ENCODE measurements at places on chromosomes 2 and 18.

DNA sequence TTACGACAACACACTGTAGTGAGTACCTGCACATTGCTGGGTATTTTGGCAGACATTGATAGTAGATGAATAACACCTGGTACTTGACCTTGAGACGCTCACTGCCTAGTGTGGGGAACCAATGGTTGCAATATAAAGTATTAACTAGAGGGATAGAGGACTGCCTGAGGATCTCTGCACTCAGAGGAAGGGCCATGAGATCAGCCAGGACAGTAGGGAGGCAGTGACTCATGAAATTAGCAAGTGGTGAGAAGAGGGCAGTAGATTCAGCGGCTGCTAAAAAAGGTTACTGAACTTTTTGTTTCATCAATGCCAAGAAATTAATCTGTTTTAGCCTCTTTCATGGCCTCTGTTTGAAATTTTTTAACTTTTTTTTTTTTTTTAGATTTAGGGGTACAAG is 250.8 kb upstream of the TCF4 start:
- no peak for DNase-seq

DNA sequence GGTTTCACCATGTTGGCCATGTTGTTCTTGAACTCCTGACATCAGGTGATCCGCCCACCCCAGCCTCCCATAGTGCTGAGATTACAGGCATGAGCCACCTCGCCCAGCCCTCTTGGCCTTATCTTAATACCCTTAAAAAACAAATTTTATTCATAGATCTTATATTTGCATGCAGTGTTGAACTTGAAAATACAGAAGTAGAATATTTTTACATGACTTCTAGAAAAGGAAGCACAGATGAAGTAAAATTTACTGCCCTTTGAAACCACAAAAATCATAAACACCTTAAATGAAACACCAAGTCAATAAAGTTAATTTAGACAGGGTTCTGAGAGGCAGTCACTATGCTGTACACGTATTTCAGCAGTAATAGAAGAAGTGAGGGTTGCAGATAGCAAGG is 145.7 kb downstream of the CERS6 start:
- no peak for DNase-seq

- DNase-seq, result no peak
Measured at GRCh38 chr2:54468673-54469072, 12.5 kb downstream of the SPTBN1 start.

DNA sequence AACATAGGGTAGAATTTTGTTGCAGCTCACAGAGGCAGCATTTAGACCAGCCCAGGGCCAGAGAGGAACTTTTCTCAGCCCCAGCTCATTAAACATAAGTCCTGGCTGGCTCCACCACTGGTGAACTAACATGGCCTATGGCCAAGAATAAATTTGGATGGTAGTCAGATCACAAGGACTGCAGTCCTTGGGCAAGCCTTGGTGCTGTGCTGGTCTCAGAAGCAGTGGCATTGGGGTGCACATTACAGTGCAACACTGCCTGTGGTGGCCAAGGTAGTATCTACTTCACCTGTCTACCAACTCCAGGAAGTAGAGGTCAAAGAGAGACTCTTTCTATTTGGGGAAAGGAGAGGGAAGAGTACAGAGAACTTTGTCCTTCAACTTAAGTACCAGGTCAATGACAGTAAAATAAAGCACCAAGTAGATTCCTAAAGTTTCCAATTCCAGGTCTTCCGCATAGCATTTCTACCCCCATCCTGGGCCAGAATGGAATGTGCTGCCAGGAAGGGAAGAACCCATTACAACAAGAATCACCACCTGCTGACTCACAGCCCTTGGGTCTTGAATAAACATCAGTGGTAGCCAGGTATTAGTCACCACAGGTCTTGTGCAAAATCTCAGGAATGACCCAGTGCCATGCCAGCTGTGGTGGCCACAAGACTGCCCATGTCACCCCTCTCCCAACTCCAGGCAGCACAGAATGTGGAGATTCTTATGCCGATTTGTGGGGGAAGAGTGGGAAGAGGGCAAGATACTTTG is 155.4 kb upstream of the FSIP2 start:
- no peak for DNase-seq

DNA sequence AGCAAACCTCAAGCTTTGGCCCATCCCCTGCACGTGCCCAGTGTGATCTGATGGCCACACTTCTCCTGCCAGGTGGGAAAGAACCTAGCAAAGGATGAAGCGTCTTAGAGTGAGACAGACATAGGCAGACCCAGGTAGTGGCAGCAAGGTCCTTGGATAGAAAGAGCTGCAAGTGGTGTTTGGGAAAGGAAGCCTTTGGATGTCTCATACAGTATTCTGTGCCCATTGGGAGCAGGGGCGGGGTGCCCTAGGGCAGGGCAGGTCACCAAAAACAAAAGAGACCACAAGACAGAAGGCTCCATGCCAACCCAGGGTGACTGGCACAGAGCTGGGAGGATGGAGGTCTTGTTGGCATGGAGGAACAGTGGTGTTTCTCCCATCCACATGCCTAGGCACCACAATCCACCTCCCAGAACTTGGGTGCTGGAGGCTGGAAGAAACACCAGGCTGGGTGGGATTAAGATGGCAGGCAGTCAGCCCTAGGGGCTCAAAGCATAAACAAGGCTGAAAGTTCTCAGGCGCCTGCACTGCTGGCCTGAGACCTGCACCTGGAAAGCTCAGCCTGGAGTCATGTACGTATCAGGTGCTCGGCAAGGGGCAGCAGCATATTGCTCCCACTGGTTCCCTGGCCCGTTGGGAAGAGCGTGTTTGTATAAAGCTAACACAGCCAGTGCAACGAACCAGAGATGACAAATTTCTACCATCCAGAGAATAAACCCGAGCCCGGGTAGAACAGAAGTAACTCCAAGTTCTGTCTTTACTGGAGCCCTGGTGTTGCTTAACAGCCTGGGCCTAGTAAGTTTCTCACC is 52.9 kb downstream of the CRACDL start:
- no peak for DNase-seq

DNA sequence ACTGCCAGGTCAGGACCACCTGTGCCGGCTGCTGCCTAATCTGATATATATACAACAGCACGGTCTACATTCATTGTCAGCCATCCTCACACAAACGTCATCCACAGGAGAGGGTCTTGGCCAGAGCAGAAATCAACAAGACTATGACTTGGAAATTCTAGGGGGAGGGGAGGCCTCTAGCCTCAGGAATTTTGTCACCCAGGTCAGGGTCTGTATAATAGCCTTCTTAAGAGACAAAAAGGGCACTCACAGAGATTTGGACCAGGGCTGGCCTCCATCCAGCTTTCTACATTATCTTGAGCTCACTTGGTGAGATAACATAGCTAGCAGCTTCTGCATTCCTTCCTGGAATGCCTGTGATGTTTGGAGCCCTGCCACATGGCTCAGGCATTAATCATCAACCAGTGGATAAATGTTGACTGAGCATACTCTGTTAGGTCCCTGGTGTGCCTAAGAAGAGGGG is 50.4 kb upstream of the CTIF start:
- no peak for DNase-seq

DNA sequence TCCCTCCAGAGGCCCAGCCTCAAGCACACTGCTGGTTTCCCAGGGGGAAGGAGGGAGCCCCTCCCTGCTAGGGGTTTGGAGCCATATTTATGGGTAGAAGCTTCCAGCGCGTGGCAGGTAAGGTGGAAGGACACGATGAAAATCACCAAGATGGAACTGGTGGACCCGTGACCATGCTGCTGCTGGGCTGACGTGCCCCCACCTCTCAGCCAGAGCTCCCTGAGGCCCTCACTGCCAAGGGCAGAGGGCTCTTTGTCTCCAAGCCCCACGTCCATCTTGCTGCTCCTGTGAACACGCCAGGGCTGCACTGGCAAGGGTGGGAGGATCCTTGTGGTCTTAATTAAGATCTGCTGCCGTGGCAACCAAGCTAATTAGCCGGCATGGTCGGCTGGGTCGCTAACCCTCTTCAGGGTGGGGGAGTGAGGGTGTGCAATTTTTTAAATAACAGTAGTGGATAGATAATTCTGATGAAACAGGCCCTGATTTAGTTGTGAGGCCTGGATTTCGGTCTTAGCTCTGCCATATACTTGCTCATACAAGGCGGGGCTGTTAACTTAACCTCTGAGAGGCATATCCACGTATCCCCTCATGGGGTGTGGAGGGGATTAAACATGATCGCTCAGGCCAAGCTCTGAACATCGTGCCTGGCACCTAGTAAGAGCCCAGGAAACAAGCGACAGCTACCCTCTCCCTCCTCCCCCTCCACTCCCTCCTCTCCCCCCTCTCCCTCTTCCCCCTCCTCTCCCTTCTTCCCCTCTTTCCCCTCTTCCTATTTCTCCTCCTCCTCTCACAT is 232.8 kb downstream of the CELF4 start:
- peak; percentile 77 for DNase-seq

DNA sequence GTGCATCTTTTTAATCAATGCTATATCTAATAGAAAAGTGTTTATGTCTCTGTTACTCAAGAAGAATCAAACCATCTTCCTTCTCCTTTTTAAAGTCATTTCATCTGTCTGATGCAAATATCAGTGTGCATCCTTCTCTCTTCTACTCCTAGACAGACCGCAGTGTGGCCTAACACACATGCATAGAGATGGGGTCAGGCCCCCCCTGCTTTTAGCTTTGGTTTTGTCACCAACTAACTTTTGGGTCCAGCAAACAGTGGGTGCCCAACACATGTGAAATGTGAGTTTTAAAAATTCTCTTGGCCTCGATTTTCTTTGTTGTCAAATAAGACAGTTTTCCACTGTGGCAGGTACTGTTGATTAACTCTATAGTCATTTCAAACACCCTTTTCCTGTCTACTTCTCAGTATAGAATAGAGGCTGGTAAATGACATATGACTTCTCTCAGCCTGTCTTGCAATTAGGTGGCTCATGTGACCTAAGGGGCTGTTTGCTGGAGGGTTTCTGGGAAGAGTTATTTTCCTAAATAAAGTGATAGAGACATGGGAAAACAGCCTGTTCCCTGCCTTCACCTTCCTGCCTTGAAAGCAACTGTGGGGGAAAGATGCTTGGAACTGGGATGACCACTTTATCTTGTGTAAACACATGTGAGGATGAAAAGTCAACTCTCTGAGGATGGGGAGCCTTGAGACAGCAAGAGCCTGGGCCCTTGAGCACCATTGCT is 65.7 kb upstream of the DARS1 start:
- no peak for DNase-seq

- no peak for DNase-seq
Measured at GRCh38 chr2:120421830-120422175, 75.9 kb downstream of the INHBB start.

GRCh38 chr2:141439524-141439923 is 691.3 kb downstream of the LRP1B start:
- DNase-seq, result no peak

DNA sequence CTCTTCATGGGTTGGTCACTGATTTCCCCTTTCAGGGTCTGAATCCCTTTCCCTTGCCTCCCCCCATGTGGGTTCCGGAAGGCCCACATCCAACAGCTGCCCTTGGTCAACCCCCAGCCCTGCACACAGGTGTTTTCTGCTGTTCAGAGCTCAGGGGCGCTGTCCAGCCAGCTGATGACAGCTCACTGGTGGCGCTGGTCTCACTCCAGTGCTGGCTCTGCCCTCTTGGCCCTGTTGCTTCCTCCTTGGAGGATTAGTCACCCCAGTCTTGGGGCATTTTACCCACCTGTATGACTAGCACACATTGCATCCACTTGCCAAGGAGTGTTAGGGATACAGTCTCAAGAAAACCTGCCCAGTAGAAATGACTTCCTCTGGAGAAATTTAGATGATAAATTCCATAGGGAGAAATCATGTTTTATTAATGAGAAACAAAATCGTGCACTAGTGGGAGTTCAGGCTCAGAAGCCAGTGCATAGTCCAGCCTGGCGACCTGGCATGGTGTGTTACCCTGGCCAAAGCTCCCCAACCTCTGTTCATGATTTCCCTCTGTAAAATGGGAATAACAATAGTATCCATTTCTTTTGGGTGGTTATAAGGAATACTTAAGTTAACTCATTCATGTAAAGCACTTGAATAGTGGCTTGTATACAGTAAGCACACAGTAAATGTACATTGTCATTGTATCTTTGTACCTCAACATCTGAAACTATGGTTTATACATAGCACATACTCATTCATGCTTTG is 21.6 kb downstream of the CRIM1 start:
- no peak for DNase-seq

- no peak for DNase-seq
Measured at GRCh38 chr18:74082742-74083556, 64.7 kb downstream of the FBXO15 start.

GRCh38 chr2:149767516-149767974 is 180.0 kb upstream of the MMADHC start:
- DNase-seq, result no peak

DNA sequence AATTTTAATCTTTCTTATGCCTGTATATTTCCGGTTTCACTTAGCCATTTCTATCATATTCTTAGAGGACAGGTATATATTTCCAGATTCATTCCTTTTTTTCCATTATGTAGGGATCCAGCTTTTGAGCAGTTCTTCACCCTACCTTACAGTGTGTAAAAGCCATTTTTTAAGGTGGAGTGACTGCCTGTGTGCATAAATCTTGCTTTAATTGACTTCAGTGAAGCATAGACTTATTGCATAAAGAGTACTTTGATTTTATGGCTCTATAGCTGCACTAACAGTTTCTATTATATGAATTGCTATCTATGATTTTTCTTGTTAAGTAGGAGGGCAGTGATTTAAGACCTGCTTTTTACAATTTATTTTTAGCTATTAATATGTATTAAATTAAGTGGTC is 132.6 kb downstream of the NYAP2 start:
- DNase-seq, result no peak

- DNase-seq, result no peak
Measured at GRCh38 chr18:77071061-77071460, 61.5 kb downstream of the MBP start.

- DNase-seq, result no peak
Measured at GRCh38 chr2:221308507-221309066, 263.5 kb downstream of the EPHA4 start.

DNA sequence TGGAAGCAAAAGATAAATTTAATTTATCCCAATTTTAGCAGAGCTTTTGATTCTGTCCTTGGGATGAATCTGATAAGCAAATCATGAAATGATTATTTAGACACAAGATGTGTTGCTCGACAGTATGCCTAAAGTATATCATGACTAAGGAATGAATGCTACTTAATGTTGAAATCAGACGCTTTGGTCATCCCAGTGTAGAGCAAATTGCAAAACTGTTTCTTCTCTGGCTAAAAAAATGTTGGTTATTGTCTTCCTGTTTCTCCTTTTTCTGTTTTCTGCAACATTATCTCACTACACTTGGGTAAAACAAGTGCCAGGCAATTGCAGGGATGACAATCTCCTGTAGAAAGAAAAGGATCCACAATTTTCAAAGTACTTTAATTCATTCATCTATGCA is 66.4 kb downstream of the BABAM2 start:
- DNase-seq, result no peak

GRCh38 chr2:188966079-188966571 is 8.0 kb upstream of the COL3A1 start:
- no peak for DNase-seq
